ENCODE measurements at places on chromosomes 7 and 10. TPM values are rescaled to one million over a fixed set of nuclear protein-coding genes. Genes with fewer than 3 reads are reported as not detected.
A peak's percentile ranks its signal among the peaks of the same experiment; 100 is the strongest.

DNA sequence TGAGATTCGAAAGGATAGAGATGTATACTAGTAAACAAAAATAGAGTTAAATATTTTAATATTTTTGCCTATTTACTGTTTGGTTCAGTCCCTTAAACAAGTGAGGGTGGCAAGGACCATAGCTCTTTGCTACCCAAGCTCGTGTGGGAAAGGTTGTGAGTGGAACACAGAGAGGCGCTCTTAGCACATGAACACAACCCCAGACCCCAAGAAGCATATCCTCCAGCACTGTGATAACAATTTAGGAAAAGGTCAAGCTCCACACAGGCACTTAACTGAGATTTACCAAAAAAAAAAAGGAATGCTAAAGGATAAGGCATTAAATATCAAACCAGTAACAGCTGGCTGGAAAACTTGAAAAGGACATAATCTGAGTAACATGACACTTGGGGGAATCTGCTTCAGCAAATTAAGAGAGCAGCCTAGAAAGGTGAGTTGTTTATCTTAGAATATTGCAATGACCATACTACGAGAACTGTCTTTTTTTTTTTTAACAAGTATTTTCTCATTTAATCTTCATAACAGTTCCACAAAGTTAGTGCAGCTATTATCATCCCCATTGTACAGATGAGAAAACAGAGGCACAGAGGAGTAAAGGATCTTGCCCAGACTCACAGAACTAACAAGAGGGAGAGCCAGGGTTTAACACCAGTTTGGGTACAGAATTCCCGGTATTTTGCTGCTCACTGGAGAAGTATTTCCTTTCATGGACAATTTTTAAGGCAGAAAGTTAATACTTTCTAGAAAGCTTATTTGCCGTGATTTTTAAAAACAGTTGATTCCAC is 303.5 kb upstream of the AOAH start:
- no peak for DNase-seq

DNA sequence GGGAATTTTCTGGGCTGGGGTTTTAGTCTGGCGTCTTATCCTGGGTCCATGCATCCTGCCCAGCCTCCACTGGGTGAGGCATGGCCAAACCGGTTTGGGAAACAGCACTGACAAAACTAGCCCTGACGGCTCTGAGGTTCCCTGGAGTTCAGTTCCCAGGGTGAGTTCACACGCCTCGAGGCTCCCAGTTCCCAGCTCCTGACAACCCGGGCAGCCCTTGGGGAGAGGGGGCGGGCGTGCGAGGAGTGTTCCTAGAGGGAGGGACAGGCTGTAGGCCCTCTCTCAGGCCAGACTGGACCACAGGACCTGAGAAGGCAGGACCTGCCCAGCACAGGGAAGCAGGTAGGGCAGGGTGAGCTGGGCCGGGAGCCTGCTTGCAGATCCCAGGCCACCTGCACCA is 82.3 kb upstream of the PPIF start:
- no peak for DNase-seq

- no peak for DNase-seq
Observed at GRCh38 chr10:17100586-17100985, 29.0 kb downstream of the CUBN start.

- DNase-seq: no peak
Observed at GRCh38 chr10:13971601-13972475, 358.9 kb downstream of the FRMD4A start.

The SHLD2 gene
- polyA plus RNA-seq: 17.5 TPM

- no peak for DNase-seq
Observed at GRCh38 chr7:142443216-142444010, 185.6 kb upstream of the PRSS58 start.

GRCh38 chr10:71569775-71570588 is 149.6 kb downstream of the C10orf105 start:
- peak; percentile 62 for DNase-seq
